ENCODE measurements at places on chromosomes 2 and 18.

DNA sequence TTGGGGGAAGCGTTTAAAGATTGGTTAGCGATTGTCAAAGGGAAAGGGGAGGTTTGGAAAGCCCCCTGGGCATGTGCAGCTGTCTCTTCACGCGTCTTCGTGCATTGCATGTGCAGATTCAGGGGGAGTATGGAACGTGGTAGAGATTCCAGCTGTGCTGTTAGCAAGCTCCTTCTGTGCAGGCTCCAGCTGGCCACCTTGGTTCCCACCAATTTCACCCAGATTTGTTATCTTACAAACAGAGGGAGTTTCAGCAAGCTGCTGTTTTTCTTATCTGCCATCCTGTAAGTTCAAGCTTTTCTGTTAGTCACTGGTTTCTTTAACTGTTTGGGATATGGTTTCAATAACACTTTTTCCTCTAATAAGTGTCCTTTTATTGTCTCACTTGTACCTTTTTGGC lies 30.4 kb downstream of the FARP2 start:
- no peak for DNase-seq

DNA sequence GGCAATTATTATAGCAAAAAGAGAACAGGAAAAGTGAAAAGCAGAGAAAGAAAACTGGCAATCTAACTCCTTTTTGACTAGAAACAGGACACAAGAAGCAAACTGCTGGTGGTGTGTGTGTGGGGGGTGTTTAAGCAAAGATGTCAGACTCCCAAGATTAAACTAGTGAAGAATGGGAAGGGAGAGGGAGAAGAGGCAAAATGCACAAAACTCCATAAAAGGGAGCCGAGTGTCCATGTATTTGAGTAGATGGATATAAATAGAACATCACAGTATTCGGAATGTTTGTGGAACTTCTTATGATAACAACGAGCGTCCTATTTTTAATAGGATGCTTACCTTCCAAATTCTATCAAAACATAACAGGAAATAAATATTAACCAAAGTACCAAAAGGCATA lies 179.8 kb upstream of the TRIB2 start:
- DNase-seq: no peak

DNA sequence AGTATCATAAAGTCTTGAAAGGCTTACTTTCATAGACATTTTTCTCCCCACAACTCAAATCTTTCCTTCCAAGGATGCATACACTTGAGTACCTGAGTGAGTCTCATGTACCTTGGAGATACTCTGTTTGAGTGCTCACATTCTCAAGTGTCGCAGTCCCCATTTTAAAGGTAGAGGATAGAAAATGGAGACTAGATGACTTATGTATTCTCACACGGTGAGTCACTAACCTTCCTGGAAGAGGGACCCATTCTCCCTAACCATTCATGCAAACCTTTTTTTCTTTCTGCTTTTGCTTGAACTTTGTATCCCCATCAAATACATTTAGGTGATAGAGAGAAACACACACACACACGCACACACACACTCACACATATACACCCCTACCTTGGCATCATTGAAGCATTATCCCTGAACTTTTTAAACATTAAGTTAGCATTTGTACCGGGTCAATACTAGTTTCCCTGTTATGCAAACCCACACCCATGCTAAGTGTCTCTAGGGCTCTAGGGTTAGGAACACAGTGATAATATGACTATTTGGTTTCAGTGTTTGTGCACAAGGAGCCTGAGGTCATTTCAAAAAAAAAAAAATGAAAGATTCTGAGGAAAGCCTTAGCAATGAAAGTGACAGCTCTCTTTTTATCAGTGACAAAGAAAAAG lies 236.2 kb downstream of the IKZF2 start:
- DNase-seq: no peak

DNA sequence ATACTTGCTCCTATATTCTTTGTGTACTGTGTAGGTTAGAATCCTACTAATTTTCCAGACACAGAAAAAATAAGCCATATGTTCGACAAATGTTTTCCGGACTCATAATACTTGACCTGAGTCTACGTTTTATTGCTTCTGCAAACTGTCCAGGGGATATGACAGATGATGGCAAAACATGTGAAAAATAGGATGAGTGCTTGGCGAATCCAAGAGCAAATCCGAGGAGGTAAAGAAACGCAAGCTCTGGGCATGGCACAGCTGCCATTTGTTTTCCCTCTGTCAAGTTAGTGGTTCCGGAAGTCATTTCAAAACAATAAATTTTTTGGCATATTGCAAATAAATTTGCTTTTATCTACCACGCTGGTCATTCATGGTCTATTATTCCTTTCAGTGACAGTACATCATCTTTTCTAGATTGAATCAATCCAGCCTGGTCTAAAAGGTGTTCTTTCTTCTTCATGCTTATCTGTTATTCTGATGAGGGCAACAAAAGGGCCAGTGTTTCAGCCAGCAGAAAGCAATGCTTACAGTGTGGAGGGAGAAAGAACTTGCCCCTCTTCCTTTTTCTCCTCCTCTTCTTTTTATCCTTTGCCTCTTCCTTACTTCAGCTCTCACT lies 476.1 kb upstream of the SOX11 start:
- DNase-seq: no peak

Measured in activated naive CD8-positive, alpha-beta T cell treated with anti-CD3 and anti-CD28 coated beads, Interleukin-2, amount 50 U/mL, for 16 hours (primary cell).